Activated T-helper 2 cell treated with anti-CD3 and anti-CD28 coated beads, Interferon-gamma antibody, Interleukin-2, Interleukin-4, amounts not matched to agents 10 μg/mL and 5 μg/mL and 100 μg/mL, durations not matched to agents 14 hours and 24 hours and 36 hours (primary cell): ENCODE measurements at places on chromosomes 16 and 17. TPM values are rescaled to one million over a fixed set of nuclear protein-coding genes. Genes with fewer than 3 reads are reported as not detected.

The SLC5A10 gene
- not detected in 2 replicates for total RNA-seq

The APOH gene
- total RNA-seq, result not detected in 2 replicates

The SLC16A3 gene
- 187 and 200 TPM in 2 replicates for total RNA-seq

The CEP295NL gene
- total RNA-seq, result not detected in 2 replicates

The CCL18 gene
- total RNA-seq, result not detected in 2 replicates

The PRDM7 gene
- total RNA-seq, result not detected in 2 replicates

The KIF2B gene
- total RNA-seq, result not detected in 2 replicates

The TP53TG3C gene
- total RNA-seq, result not detected in 2 replicates

GRCh38 chr17:82884341-82884969, 44.6 kb upstream of the ZNF750 start:
- H3K4me3 ChIP-seq, result peak overlapping the region; percentile 57
- no peaks in the 10 kb centered on the region for H3K27me3 ChIP-seq
- peaks cover 59% of the 10 kb centered on the region for H3K4me1 ChIP-seq
- H3K27ac ChIP-seq, result peak overlapping the region; percentile 91
- peaks cover 40% of the 10 kb centered on the region for H3K36me3 ChIP-seq
- DNase-seq, result no peak

DNA sequence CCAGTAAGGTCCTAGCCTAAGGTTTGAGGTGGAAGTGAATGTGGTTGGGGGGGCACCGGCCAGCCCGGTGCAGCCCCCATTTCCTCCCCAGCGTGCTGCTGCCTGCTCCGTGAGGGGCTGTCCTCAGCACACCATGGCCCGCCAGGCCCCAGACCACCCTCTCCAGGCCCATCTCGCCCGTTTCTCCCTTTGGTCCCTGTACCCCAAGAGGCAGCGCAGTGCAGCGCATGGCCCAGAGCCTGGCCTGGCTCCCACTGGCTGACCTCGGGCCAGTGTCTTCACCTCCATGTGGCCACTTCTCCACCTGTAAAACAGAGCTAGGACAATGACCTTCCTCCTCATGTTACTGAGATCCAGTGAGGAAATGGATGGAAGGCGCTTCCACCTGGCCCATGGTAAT, 170.0 kb upstream of the GSE1 start:
- H3K27ac ChIP-seq, result no peak overlapping the region
- H3K4me3 ChIP-seq, result no peak overlapping the region

DNA sequence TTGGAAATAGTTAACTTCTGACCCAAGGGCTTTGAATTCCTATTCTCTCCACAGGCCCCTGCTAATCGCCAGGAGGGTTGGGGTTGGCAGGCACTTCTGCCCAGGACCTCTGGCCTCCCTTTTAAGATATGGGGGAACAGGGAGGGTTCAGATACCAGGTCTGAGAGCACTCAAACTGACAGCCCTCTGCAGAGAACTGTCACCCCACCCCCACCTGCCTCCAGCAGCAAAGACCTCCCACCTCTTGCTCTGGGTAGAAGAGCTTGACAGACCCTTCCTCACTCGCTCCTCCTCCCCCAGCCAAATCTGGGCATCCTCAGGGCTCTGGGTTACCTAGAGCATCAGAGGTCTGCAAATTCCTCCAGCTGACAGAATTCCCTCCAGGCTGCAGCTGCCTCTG, 11.6 kb downstream of the CDH3 start:
- no peaks in the 10 kb centered on the region for H3K4me1 ChIP-seq
- no peak overlapping the region for H3K4me3 ChIP-seq
- no peak for DNase-seq

GRCh38 chr16:6446370-6446769, 886.3 kb upstream of the RBFOX1 start:
- no peaks in the 10 kb centered on the region for H3K27me3 ChIP-seq
- DNase-seq, result no peak
- no peaks in the 10 kb centered on the region for H3K4me1 ChIP-seq
- H3K36me3 ChIP-seq, result no peaks in the 10 kb centered on the region
- no peak overlapping the region for H3K27ac ChIP-seq
